Germinal center (tissue), 1 donor: ENCODE measurements at places on chromosomes 4 and X.

GRCh38 chr4:1058198-1058996 lies 47.0 kb downstream of the FGFRL1 start:
- DNase-seq, result no peak

- DNase-seq, result no peak
Observed at GRCh38 chrX:106454991-106455390, 156.8 kb upstream of the RADX start.

DNA sequence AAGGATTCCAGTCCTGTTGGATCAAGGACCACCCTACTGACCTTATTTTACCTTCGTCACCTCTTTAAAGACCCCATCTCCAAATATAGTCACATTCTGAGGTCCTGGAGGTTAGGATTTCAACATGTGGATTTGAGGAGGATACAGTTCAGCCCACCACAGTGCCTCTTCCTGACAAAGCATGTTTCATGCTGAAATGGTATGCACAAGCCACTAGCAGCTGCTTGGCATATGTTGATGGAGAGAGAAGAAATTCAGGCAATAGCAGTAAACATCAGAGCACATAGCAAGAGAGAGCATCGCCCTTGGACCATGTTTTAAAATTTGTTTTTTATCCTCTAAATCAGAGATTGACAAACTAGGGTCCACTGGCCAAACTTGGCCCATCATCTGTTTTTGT lies 172.1 kb downstream of the PRKX start:
- DNase-seq, result no peak

- DNase-seq, result peak; percentile 9
Observed at GRCh38 chrX:155048977-155049619, 21.8 kb downstream of the CMC4 start.

- DNase-seq, result no peak
Observed at GRCh38 chr4:52059372-52059771, 8.3 kb downstream of the SPATA18 start.

DNA sequence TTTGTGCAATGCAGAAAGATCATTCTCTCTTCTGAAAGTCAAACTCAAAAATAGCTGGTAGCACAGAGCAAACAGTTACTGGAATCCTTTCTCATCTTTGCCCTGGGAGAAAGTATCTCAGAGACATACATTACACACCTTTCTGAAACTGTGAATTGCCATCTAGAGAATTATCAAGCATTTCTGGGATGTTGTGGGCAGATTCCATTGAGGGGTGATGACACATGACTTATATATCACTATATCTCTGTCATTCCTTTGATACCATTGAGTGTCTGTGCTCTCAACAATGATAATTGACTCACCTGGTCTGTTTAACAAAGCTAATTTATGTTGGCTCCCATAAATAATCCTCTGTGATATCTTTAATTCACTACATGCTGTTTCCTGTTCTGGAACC lies 13.0 kb downstream of the SLIT2 start:
- no peak for DNase-seq

GRCh38 chr4:76898385-76898692 lies 395 bp upstream of the SOWAHB start:
- DNase-seq, result no peak
